ENCODE measurements at places on chromosomes 2 and 18.

DNA sequence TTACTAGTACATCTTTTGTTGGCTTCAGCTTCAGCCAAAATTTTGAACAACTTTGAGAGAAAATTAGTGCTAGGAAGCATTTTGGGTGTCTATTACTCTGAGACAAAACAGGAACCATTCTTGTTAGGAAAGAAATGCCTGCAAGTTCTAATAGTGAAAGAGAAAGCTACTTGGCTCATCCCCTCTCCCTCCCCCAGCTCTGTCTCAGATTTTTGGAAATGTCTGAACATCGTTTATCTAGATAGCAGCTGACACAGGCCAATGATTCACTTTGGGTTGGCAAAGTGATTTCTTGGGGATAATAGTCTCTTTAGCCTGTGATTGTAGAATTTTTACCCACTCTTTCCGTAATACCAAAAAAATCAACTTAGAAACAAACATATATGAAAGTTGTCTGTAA lies 42.3 kb upstream of the PTPRM start:
- no peak for DNase-seq

DNA sequence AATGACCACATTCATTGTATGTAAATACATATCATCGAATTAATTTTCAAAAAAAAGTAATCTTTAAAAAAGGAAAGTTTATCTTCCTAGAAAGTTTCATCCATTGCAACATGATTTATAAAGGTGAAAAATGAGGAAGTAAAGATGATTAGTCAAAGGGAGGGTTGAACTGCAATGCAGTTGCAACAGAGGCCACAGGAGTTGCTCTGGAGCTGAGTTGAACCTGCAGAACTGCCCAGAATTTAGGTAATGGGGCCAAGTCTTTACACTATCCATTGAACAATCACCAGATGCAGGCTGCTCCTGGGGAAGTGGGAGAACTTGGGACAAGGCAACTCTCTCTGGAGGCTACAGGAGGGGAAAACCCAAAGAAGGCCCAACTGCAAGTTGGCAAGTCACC lies 390.7 kb downstream of the METTL4 start:
- DNase-seq, result no peak

DNA sequence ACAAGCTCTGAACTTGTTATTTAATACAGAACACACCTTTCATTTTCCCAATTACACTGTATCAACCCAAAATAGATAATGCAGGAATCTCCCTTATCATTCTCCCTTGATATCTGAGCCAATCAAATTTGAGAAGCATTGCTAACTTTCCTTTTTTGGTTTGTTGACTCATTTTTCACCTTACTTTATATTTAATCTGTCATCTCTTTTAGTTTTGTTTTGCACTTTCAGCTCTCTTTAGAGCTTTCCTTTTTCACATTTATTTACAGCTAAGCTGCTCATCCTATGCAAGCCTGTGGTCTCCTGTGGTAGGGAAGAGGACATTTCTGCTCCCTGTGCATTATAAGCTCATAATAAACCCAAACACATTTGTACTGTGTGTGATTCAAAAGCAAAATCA lies 50.1 kb downstream of the ITGAV start:
- no peak for DNase-seq

DNA sequence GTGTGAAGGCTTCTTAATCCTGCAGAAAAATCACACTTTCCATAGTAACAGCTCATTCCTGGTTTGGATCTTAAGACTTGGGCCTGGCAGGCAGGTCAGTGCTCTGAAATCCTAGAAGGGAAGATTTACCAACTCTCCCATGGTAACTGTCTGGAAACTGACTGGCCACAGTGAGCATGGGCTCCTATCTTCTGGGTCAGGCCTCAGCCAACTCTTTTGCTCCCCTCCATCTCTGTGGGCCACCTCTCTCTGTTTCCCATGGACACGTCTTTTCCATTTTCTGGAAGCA lies 86.7 kb downstream of the ACAA2 start:
- DNase-seq, result no peak

DNA sequence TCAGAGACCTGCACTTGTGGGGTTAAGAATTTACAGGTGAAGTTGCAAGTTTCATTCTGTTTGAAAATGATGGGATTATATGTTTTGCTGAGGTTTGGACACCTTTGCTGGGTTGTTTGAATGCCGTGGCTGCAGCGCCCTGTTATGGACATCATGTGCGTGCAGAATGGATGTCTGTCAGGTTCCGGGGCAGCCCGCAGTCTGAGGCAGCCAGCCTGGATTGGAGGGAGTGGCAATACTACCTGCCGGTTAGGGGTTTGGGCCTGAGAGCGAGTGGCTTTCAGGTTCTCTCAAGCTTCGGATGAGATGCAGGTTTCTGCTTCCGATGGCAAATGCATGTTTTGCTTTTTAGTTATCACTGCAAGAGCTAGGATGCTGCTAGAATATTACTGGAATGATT lies 1.1 kb downstream of the CASP8 start:
- no peak for DNase-seq

DNA sequence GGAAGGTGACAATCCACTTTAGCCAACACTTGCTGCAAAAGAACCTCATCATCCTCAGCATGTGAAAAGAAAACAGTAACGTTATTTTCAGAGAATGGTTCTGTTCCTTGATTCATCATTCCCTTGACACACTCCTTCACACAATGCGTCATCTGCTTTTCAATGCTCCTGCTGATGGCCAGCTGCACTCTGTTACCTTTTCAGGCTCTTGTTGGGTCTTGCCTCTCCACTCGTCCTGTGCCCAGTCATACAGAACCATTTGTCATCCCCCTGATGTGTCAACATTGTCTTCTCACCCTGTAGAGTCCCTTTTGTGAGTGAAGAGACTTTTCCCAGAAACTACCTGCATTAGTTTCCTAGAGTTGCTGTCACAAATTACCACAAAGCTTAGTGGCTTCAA lies 12.2 kb upstream of the DTNA start:
- DNase-seq, result no peak

GRCh38 chr2:41920812-41921211 lies 127.0 kb upstream of the PKDCC start:
- DNase-seq, result no peak

DNA sequence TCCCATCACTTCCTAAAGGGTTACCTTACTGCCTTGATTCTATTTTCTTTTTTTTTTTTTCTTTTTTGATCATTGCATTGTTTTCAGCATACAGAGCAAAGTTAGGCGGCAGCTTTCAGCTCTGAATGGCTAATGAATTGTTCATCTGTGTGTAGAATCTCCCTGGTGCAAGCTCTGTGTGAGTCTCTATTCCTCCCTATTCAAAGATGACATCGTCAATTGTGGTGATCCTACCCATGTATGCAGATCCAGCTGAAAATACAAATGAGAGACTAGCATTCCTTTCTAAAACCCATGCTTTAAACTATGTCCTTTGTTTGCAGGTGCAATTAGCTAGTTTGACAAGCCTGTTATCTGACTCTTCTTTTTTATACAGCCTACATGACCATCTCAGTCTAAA lies 539.0 kb downstream of the ARHGAP15 start:
- no peak for DNase-seq

DNA sequence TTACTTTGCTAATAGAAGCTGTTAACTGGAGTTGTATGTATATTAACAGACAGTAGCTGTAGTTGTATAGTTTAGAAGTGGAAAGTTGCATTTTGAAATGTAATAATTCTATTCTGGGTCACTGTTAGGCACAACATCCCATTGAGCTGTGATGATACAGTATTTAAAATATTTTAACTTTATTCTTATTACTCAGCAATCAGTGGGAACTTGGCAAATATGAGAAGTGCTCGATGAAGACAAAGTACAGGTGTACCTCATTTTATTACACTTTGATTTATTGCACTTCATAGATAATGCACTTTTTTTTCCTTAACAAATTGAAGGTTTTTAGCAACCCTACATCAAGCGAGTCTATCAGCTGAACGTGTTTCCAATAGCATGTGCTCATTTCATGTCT lies 8.6 kb downstream of the DNAJC10 start:
- no peak for DNase-seq

- no peak for DNase-seq
Measured at GRCh38 chr18:55337908-55338521, 250.0 kb downstream of the TCF4 start.

GRCh38 chr2:215577356-215577755 lies 141.5 kb upstream of the FN1 start:
- no peak for DNase-seq

GRCh38 chr18:3486512-3486911 lies 36.5 kb downstream of the TGIF1 start:
- no peak for DNase-seq

DNA sequence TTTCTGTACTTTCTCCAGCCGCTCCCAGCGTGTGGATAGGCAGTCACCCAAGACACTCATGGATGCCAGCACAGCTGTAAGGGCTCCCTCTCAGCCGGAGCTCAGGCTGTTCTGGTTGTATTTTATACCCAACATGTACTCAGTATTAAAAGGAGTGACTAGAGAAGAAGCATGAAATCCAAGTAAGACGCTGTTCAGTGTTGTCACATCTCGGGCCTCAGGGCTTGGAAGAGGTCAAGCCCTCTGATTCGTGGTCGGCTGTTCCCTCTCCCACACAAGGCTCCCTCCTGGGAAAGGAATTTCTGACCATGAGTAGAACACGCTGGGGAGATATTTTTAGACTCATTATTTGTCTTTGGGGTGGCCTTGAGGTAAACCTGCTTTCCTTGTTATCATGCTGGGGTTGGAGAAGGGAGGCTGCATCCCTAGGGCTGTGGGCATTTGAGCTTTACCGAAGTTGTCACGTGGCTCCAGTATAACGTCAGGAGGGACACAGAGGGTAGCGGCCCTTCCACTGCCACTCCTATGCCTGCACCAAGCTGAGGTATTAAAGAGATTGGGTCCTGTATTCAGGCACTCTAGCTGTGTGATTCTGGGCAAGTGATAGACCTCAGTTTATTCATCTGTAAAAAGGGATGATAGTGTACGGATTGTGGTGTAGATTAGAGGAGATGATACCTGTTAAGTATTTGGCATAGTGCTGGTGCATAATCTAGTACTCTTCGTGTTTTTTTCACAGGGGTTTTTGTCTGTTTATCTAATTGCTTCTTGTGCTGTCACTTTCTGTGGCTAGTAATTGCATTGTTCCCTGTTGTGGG lies 34.1 kb downstream of the HK2 start:
- DNase-seq, result no peak

DNA sequence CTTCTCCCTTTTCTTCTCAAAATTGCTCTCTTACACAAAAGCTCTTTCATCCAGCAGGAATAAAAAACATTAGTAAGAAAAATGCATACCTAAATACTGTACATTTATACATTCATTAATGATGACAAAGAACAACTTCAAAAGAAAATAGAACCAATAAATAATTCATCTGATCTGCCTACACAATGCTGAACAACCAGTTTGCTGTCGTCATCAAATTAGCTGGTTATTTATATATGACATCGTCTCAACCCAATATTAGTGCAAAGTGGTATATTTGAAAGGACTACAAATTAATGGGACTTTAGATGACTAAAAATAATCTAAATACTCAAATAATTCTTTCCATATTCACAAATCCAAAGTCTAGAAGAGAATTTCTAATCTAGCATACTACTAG lies 24.8 kb upstream of the VIT start:
- DNase-seq, result no peak

GRCh38 chr2:166373951-166374350 lies 1.8 kb downstream of the SCN9A start:
- DNase-seq, result no peak

GRCh38 chr2:231640641-231641111 lies 48.0 kb downstream of the TEX44 start:
- DNase-seq, result no peak

DNA sequence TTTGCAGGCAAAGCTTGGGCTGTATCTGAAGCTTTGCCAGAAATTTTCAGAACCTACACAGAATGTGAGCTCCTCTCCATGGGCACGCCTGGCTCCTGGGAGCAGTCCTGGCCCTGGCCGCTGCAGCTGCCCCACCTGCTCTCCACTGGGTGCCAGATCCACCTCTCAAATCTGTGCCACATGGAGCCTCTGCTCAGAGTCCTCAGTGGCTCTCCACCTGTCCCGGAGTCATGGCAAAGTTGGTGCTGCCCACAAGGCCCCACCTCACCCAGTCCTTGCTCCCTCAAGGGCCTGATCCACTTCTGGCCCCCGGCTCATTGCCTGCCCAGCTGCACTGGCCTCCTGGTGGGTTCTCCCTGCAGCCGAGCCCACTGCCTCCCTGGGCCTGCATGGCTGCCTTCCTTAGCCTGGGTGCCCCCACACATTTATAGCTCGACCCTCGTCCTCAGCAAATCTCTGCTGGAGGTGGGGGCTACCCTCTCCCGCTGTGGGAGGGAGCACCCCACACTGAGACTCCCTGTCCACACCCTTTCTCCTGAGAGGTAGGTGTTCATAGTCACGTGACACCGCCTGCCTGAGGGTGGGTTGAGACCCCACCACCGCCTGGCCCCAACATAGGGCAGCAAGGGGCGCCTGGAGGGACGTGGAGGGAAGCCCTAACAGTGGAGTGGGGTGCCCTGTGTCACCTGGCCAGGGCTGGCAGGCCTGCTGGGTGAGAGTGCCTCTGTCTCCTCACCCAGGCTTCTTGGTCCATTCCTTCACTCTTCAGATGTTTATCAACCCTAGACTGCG lies 224.1 kb downstream of the SH3RF3 start:
- DNase-seq, result peak; percentile 26

GRCh38 chr2:186059096-186059495 lies 320.5 kb downstream of the FSIP2 start:
- DNase-seq, result peak; percentile 44

DNA sequence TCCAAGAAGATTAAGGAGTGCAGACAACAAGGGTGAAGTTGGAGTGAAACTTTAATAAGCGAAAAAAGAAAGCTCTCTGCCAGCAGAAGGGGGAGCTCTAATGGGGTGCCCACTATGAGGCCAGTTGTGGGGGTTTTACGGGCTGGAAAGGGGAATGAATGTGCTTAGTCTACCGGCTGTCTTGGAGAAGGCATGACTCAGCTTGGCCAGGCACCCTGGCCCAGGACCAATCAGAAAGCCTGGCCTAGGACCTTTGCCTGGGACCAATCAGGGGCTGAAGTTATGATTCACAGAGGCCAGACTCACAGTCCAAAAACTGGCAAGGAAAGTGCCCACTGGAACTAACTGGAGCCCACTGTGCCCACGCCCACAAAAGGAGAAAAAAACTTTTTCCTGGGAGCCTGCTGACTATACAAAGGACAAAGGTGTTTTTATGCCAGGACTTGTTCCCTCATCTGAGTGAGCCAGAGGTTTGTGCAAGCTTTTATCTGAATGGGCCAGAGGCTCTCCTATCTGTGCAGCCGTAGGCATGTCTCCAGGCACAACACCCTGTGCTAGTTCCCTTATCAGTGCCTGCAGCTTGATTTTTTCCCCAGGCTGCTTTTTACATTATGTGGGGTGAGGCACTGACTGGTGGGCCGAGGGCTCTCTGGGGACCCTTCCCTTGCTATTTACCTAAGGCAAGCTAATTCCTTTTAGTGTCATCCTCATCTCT lies 18.6 kb downstream of the CMPK2 start:
- DNase-seq, result no peak

Data from NCI-H1694 treated with DMSO at 0.1 percent for 48 hours (cell line).